ENCODE measurements at places on chromosomes 2 and 18.
A peak's percentile ranks its signal among the peaks of the same experiment; 100 is the strongest.

GRCh38 chr2:174112073-174112472, 136.3 kb downstream of the OLA1 start:
- DNase-seq = no peak

GRCh38 chr2:192059266-192059665, 135.5 kb downstream of the TMEFF2 start:
- DNase-seq = no peak

- no peak for DNase-seq
Measured at GRCh38 chr2:66834859-66835258, 399.9 kb downstream of the MEIS1 start.

- DNase-seq = peak; percentile 76
Measured at GRCh38 chr18:11310476-11311086, 161.2 kb upstream of the PIEZO2 start.

GRCh38 chr2:17540813-17541530, 476 bp downstream of the VSNL1 start:
- no peak for DNase-seq

GRCh38 chr2:177175917-177176668, 36.5 kb upstream of the HNRNPA3 start:
- DNase-seq = no peak

GRCh38 chr2:39867268-39867667, 88.2 kb upstream of the THUMPD2 start:
- no peak for DNase-seq

- DNase-seq = no peak
Measured at GRCh38 chr2:207135801-207136457, 29.8 kb downstream of the KLF7 start.

- no peak for DNase-seq
Measured at GRCh38 chr2:204947405-204947804, 402.1 kb downstream of the PARD3B start.

DNA sequence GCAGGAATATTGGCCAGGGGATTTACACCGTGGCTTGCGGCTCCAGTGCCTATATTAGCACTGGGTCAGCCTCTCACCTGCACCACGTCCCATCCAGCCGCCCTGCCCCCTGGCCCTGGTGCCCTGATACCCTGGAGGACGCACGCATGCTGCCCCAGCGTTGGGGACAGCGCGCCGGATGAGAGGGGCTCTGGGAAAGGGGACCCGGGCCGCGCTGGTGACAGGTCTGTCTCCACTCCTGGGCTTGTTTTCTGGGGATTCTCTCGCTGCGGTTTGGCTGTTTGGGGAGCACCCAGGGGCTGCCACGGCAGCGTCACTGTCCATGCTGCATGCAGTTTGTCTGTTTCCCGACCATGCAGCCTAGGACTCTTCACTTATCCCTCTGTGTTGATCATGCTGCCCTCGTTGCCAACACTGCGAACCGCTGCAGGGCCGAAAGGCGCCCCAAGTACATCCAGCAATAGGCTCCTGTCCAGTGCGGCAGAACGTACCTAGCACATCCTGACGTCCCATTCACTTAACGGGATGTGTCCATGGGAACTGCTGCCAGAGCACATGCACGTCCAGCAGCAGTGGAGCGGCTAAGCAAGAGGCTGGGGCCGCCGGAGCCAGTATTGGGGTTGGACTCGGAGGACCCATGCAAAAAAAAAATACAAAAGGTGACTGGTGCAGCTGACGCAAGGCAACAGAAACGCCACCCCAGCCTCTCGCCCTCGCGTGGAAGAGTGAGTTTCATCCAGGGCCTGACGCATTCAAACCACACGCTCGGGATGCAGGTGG, 115.5 kb upstream of the PXDN start:
- DNase-seq = no peak

- DNase-seq = no peak
Measured at GRCh38 chr18:13103366-13103765, 112.2 kb downstream of the CEP192 start.

- DNase-seq = no peak
Measured at GRCh38 chr2:23788100-23788499, 138.8 kb downstream of the ATAD2B start.

GRCh38 chr2:123870206-123870880, 154.7 kb upstream of the CNTNAP5 start:
- DNase-seq = no peak

DNA sequence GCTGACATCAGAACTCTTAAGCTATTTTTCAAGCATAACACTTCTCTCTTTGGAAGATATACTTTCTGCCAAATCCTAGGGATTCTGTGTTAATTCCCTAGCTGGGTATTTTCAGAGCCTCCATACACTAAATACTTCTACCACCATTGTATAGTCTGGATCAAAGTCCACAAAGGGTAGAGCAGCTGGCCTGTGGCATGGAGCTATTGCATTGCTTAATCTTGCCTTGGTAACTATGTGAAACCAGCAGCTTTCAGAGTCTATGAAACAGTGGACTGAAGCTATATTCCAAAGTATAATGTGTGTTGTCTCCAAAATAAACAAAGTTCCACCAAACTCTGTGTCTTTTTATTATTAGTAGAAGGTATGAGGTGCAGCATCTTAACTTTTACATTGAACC, 296.9 kb upstream of the CDH19 start:
- no peak for DNase-seq

DNA sequence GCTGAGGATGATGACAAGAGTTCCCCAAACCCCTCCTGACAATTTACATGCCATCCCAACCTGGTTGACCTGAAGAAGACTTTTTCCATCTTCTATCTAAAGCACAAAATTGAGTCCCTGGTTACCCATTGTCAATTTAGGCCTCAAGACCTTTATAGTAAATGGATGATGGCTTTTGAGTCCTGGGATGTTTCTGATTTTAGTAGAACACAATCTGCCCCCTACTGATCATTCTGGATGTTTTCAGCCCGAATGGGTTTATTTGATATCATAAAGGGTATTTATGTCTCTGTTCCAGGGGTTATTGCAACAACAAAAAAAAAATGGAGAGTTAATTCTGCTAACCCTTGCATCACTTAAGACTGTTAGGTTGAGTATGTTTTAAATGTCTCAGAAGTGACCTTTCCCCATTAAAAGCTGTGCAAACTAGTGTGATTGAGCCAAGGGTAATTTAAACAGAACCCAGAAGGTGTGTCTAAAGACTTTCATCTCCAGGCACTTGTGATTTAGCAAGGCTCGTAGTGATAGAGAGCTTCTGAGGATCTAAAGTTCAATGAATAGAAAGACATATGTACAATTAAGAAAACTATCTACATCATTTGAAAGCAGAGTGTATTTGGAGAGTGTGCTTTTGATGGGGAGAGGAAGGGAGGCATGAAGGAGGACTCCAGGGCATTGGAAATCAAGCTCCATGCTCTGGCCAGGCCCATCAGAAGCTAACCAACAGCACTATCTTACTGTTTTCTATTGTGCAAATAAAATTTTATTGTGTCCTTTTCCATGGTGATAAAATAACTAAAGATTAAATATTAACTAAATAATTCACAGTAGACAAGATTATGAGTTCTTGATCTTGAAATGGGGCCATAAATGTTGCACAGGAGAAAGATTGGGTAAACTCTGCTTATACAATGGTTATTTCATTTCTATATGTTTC, 96.6 kb upstream of the NOSTRIN start:
- DNase-seq = no peak

- peak; percentile 74 for DNase-seq
Measured at GRCh38 chr18:3453540-3454364, 3.8 kb downstream of the TGIF1 start.

GRCh38 chr2:110993557-110994231, 127.0 kb upstream of the BCL2L11 start:
- DNase-seq = no peak

GRCh38 chr2:172172513-172173173, 69.9 kb upstream of the DLX2 start:
- DNase-seq = peak; percentile 96

DNA sequence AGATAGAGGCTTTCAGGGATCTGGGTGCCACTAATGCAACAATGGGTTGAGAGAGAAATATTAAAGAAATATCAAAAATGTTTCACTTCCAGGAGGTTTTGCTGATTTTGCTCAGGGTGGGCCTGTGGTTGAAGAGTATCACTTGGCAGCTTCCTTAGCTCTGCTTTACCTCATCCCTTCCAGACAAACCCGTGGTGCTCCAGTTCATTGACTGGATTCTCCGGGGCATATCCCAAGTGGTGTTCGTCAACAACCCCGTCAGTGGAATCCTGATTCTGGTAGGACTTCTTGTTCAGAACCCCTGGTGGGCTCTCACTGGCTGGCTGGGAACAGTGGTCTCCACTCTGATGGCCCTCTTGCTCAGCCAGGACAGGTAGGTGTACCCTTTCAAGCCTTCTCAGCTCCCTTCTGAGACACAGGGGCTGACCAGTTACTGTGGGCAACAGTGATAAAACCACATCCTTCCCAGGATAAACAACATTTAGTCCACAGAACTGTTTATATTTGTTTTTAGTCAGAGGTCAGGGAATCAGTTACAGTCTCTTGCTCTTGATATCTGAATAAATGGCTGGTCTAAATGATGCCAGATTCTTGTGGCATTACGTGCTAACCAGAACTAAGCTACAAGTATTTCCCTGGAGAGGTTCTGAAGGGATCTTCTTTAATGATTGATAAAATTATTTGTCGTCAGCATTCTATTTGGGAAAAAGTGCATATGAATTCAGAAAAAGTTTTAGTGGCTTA, 7.0 kb downstream of the SLC14A1 start:
- DNase-seq = no peak

- DNase-seq = peak; percentile 81
Measured at GRCh38 chr18:61129001-61129400, 204.2 kb upstream of the CDH20 start.

DNA sequence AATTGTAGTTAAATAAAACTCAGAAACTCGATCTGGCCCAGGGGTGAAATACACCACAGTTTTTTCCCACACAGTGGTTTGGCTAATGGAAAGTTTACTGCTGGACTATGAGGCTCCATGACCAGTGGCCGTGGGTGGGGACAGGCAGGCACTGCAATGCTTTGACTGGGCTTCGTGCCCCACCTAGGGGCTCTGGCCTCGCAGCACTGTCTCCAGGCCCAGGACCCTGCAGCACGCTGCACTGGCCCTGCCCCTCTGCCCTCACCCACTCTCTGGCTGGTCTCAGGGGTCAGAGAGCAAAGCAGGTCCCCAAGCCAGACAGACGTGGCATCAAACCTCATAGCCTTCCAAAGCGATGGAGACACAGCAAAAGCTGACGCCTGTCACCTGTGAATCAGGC, 13.4 kb upstream of the B3GNT7 start:
- no peak for DNase-seq

GRCh38 chr18:43525169-43525568, 247.9 kb upstream of the SYT4 start:
- DNase-seq = no peak

GRCh38 chr18:6058941-6059340, 163.6 kb upstream of the TMEM200C start:
- peak; percentile 21 for DNase-seq

- peak; percentile 60 for DNase-seq
Measured at GRCh38 chr2:222318712-222319585, 20.2 kb upstream of the PAX3 start.

All from ELF-1 (cell line).